Epithelial cell of esophagus (primary cell): ENCODE measurements at places on chromosomes 13 and 19.
A peak's percentile ranks its signal among the peaks of the same experiment; 100 is the strongest.

DNA sequence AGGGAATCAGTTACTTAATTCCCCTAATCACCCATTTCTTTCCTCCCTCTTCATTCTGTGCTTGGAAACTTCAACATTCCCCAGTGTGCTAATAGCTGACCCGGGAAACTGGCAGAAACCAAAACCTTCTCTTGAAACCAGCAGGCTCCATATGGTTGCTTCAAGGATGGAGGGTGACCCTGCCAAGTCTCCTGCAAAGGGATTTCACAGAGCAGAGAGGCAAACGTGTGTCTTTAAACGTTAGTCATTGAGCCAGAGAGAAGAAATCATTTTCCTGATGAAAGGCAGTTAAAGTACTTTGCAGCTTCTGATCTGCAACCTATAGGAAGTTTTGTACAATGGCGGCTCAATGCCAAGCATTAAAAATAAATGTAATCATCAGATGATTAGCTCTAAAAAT lies 220.9 kb downstream of the POU4F1 start:
- no peak for DNase-seq

- peak; percentile 34 for DNase-seq
Measured at GRCh38 chr19:3336680-3337523, 29.5 kb upstream of the NFIC start.

DNA sequence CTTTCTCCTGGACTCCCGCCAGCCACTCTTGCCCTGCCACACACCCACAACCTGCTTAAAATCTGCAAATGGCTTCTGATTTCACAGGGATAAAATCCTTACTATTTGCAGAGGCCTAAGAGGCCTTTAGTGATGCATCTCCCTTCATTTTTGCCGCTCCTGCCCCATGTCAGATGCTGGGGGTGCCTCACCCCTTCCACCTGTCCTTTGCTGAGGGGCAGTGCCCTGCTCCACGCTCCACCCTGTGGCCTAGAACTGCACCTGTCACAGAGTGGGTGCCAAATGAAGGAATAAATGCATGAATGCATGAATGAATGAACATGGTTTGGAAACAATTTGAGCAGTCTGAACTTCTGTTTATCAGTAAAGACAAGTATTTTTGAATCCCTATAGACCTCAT lies 34.1 kb upstream of the UQCRFS1 start:
- no peak for DNase-seq

GRCh38 chr13:42114278-42114677 lies 65.8 kb downstream of the DGKH start:
- no peak for DNase-seq

- DNase-seq = no peak
Measured at GRCh38 chr19:41844601-41845000, at the start of gene LYPD4. Gene LYPD4 (minus strand): TSS chr19:41844683. CDS start chr19:41839285, 5,398 bp downstream.

- DNase-seq = no peak
Measured at GRCh38 chr13:111283991-111284390, 36.5 kb upstream of the TEX29 start.

- no peak for DNase-seq
Measured at GRCh38 chr13:97858161-97858560, 95.3 kb upstream of the IPO5 start.

- DNase-seq = no peak
Measured at GRCh38 chr19:12921047-12921446, 2.0 kb upstream of the SYCE2 start.

GRCh38 chr13:48819899-48820298 lies 155.8 kb upstream of the FNDC3A start:
- DNase-seq = peak; percentile 71

DNA sequence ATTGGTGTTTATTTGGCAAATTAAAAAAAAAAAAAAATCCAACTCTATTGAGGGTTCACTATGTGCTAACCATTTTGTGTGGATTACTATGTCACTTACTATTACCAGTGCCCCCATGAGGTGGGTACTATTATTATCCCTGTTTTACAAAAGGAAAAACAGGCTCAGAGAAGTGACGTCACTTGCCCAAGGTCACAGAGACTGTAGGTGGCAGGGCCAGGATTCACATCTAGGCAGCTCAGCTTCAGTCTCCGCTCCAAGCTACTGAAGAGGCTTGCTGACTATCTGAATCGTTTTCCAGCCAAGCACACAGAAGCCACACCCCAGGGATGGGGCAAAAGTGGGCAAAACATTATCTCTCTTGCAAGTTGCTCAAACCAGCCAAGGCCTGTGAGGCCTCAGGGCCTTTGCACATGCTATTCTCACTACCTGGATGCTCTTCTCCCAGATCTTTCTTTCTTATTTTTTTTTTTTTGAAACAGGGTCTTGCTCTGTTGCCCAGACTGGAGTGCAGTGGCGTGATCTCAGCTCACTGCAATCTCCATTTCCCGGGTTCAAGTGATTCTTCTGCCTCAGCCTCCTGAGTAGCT lies 4.8 kb upstream of the ANGPTL8 start:
- DNase-seq = no peak

- peak; percentile 5 for DNase-seq
Measured at GRCh38 chr13:102567857-102568256, 28.9 kb upstream of the TPP2 start.

DNA sequence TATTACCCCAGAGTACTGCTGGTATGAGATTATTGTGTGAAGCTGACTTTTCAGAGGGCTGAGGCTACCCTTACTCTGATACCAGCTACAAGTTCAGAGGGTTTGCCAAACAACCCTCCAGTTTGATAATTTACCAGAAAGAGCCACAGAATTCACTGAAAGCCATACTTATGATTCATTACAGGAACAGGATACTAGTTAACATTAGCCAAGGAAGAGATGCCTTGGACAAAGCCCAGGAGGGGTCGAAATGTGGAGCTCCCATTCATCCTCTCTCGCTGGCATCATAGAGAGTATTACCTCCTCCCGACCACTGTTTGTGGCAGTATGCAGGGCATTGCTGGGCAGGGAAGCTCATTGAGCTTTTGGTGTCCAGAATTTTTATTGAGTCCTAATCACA lies 364.3 kb downstream of the KCNRG start:
- no peak for DNase-seq

DNA sequence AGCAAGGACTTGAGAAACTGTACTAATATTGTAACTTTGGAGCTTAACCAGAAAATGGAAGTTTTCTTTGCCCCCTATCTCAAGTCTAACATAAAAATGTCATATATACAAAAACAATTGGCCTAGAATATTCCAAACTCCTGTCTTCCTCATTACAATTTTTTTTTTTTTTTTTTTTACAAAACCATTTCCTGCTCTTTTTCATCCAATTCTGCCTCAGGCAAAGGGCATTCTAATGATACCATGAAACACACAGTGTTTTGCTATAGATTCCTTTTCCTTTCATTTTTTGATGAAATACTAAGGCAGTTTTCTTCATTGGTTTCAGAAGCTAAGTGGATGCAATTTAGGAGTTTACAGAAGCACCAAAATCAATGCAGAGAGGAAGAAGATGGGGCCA lies 119.7 kb downstream of the LHFPL6 start:
- peak; percentile 11 for DNase-seq

- no peak for DNase-seq
Measured at GRCh38 chr13:85406269-85406975, 392.8 kb downstream of the SLITRK6 start.

DNA sequence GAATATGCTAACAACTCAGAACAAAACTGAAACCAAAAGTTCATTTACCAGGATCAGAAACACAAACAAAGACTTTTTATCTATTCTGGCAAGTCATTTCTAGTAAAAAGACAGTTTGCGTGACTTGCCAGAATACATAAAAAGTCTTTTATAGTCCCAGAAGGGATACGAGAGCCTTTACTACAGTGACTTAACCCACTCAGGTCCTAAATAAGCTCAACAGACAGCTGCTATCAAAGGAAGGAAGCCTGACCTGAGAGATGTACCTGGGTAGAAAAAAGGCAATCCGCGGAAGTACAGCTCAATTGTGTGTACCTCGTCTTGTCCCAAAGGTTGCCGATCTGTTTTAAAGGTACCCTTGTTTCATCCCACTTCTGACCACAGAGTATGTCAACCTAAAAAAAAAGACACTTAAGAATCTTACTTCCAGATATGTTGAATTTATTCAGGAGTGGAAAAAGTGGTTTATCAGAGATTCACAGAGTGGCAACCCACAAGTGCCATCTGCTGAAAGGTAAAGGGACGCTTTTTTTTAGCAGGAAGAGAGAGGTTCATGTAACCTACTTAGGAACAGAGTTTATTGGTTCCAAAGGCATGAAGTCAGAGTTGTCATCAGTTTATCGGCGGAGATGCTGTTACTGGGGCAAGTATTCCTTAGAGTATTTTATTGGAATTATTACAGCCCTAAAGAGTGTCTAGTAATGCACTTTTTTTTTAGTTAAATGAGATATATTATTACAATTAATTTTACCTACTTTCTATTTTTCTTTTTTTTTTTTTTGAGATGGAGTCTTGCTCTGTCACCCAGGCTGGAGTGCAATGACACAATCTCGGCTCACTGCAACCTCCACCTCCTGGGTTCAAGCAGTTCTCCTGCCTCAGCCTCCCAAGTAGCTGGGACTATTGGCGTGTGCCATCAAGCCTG lies 69.7 kb upstream of the C1QTNF9B start:
- DNase-seq = no peak

GRCh38 chr19:16222806-16223205 lies 25.1 kb downstream of the AP1M1 start:
- DNase-seq = no peak

DNA sequence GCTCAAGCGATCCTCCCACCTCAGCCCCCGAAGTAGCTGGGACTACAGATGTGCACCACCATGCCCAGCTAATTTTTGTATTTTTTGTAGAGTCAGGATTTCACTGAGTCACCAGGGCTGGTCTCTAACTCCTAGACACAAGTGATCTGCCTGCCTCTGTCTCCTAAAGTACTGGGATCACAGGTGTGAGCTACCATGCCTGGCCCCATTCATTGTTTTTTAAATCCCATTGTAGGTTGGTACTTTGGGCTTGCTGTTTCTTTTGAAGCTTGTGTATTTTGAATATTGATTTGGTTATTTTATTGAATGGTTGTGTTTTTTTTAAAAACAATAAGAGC lies 26.7 kb downstream of the ZMYM2 start:
- no peak for DNase-seq

DNA sequence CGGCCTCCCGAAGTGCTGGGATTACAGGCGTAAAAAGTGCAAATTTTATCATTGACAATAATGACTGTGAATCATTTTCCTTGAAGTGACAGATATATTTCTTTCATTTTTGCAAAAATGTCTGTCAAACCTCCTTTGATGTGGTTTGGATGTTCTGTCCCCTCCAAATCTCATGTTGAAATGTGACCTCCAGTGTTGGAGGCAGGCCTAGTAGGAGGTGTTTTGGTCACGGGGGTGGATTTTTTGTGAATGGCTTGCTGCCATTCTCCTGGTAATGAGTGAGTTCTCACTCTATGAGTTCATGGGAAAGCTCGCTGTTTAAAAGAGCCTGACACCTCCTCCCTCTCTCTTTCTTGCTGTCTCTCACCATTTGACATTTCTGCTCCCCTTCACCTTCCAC lies 5.5 kb upstream of the SLC1A6 start:
- no peak for DNase-seq

- no peak for DNase-seq
Measured at GRCh38 chr19:21210037-21210621, 68.3 kb downstream of the ZNF431 start.

- DNase-seq = no peak
Measured at GRCh38 chr19:805166-805551, 7.9 kb downstream of the PTBP1 start.

GRCh38 chr13:49220036-49220855 lies at the start of gene MLNR:
Gene MLNR (plus strand): TSS chr13:49220338. CDS start chr13:49220338, 0 bp downstream.
- DNase-seq = peak; percentile 38

DNA sequence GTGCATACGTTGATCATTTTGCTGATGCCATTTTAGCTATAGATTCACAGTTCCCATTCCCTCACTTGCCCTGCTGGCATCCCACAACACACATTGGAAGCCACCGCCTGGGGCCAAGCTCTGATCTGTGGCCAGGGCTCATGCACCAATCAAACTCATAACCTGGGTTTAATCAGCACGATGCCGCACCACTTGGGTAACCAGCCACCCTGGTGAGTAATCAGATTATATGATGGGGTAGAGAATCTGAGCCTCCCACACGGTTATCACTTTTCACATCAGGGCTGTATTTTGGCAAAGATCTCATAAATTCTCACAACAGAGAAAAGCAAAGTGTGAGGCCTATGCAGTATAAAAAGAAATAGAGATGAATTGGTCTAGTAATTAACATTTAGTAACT lies 66.0 kb upstream of the TNFRSF19 start:
- no peak for DNase-seq

DNA sequence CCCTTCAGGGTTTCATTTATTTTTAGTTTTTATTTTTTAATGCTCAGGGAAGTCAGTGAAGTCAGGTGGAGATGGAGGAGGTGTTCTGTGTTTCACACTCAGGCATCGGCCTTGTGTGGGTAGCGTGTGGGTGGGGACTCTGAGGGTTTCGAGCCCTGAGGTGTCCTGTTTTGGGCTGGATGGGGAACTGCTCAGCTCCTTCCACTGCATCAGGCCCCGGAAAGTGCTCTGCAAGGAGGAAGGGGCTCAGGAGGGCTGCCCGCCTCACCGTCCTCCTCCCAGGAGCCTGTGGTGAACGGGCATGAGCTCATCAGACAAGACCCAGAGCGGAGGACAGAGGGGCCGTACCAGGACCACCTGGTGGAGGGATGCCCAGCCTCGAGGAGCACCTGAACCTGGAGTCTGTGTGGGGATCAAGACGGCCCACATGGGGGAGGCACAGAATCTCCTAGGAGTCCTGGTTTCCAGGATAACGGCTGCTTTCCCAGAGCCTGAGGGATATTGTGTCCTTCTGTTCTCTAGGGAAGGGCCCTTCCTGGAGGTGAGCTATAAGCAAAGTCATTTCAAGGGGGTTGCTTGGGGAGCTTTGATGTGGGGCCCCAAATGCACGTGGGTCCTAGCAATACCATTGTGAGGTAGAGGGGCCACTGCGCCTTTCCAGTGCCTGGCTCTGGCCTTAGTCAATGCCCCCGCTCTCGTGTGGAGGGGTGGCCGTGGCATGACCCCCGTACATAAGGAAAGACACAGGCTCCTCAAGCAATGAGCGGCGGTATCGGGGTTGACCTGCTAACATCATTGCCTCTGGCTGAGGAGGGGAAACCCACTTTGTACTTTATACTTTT lies 13.5 kb upstream of the GAS6 start:
- DNase-seq = no peak

GRCh38 chr13:83666141-83666540 lies 216.1 kb downstream of the SLITRK1 start:
- DNase-seq = no peak

GRCh38 chr19:13007292-13008045 lies 12.2 kb downstream of the NFIX start:
- DNase-seq = peak; percentile 58

DNA sequence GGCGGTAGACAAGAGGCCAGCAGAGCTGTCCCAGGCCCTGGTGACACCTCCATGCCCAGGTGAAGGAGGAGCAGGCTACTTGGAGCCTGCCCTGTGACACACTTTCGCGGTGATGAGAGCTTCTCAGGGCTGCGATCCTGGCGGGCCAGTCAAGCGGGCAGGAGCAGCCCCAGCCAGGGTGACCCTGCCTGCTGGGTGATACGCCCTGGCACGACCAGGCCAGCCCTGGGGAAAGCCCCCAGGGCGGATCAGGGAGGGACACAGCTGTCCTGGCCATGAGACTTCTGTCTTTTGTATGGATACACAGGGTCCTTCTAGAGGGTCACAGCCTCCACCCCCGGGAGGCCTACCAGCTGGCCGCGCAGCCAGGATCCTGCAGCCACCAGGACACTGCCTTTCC lies 13.1 kb downstream of the DNM2 start:
- no peak for DNase-seq
